ENCODE measurements at places on chromosomes 13 and 19. TPM values are rescaled to one million over a fixed set of nuclear protein-coding genes. Genes with fewer than 3 reads are reported as not detected.
A peak's percentile ranks its signal among the peaks of the same experiment; 100 is the strongest.

Gene CERS1
- 14.9 TPM for total RNA-seq

DNA sequence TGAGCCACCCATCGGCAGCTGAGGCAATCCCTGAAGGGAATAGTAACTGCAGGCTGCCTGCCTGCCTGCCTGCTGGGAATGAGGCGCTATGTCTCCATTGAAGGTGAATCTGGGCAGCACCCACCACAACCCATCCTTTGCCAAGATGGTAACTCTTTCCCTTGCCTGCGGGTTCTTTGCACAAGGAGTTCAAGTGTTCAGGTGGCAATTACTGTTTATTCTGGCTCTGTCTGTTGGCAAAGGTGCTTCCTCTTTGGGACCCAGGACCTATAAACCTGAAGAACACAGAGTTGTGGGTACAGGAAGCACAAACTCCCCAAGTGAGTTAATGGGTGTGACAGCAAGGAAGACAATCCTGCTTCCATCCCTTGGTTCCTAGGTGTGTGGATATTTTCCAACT, 448.1 kb upstream of the ZNF507 start:
- no peak for DNase-seq

Gene SIGLEC10
- total RNA-seq, result 12.0 TPM

Gene GRIK5
- total RNA-seq, result 3.1 TPM

- DNase-seq, result no peak
These were observed 185.0 kb downstream of the RFC3 start for GRCh38 chr13:34002924-34003323.

DNA sequence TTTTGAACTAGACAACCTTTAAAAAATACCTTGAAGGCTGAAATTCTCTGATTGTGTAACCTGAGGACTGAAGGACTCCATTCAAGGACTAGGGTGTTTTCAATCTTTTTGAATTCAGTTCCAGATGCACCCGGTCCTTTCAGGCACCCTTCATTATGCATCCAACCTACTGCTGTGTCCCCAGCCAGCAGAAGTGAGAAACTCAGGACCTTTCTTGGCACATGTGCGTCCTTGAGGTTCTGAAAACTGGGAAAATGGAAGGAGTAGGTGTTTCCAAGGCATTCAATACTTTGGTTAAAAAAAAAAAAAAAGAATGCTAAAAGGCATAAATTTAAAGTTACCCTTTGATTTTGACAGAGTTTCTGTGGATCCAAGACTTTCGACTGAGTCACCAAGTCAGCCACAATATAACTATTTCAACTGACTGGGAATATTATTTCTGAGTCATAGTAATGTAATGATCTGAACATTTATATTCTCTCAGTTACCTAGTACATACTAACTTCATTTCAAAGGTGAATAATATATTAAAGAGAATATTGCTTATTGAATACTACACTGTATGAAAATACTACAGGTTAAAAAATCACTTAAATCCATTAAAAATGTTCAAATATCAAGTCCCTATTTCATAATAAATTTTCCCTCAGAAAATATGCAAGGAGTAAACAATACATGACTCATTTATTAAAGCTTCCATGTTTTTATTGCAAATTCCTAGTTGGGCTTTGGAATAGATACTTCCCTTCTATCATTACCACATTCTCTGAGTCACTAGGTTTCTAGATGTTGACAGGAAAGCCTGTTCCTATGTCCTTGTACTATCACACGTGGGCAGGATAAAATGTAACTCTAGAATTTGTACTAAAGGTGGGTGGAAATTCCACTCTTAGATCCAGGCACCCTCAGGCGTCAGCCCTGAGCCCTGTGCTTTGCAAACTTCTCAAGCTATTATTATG, 2.4 kb upstream of the ITGBL1 start:
- no peak for DNase-seq

GRCh38 chr13:79560954-79561353, 80.0 kb downstream of the NDFIP2 start:
- DNase-seq, result no peak

- no peak for DNase-seq
These were observed 412.1 kb downstream of the KLF12 start for GRCh38 chr13:73722120-73722519.

GRCh38 chr13:27574661-27575060, 45.7 kb downstream of the LNX2 start:
- no peak for DNase-seq

Gene SMIM44
- not detected for total RNA-seq

Gene ATP4A
- total RNA-seq, result 0.63 TPM

- no peak for DNase-seq
These were observed 1.7 kb downstream of the GNG7 start for GRCh38 chr19:2700660-2701360.

DNA sequence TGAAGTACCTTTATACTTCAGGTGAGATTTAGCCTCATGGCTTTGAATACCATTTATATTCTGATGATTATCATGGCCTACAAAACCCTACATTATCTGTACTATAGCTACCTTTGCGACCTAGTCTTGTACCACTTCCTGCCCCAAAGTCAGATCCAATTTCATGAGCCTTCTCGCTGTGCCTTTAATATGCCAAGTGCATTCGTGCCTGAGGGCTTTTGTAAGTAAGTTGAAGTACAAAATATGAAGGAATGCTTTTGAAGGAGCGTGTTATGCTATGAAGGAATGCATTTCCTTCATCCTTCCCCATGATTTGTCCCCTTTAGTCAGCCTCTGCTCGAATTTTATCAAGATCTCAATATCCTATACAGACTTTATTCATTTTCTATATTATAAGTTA, 9.2 kb upstream of the RASL11A start:
- no peak for DNase-seq

DNA sequence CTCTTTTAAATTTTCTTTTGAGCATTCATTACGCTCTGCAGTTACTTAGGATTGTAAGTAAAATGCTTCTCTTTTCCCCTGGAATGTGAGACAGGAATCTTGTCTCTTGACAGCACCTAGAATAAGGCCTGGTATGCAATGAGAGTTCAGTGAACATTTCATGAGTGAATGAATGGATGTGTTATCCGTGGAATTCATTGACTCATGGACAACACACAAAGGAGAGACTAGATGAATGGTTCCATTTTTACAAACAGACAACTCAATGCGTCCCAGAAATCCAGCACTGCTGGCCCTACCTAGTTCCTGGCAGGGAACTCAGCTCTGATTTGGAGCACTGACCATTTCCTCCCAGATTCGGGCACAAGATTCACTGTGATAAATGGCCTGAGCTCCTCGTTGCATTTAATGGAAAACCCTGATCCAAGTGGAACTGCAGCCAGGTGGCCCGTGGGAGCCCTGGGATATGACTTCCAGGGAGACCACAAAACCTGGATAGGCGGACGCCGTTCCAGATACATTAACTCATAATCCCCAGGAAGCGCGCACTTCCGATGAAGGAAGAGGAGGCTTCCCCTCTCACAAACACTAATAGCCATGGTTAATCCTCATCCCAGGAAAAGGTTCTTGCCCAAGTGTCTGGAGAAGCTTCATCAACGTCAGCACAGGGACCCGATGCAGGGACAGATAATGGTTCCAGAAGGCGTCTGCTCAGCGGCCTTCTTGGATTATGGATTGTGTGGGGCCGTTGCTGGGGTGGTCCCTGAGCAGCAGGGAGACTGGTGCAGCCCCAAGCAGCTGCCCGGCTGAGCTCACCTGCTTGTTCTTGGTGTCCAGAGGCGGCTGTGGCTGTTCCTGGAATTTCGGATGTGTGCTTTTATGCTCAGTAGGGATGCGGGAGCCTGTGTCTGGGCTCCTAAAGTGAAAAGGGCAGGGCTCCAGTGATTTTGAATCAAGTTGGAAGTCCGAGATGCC, 211.1 kb upstream of the TSHZ3 start:
- DNase-seq, result no peak

DNA sequence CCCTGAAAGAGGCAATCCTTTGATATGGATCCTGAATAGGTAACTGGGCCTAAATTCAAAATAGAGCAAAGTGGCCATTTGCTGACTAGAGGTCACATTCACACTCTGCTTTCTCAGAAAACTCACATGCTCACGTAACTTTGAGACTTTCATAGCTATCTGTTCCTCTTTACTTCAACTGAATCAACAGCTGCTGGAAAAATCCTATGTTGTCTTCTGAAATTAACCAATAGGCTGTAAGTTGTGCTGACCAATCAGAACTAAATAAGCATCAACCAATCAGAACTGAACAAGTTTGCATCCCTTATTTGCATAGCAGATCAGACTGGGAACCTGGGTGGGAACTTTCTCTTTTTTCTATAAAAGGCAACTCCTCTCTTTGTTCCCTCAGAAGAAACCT, 24.0 kb upstream of the TBC1D4 start:
- DNase-seq, result no peak

DNA sequence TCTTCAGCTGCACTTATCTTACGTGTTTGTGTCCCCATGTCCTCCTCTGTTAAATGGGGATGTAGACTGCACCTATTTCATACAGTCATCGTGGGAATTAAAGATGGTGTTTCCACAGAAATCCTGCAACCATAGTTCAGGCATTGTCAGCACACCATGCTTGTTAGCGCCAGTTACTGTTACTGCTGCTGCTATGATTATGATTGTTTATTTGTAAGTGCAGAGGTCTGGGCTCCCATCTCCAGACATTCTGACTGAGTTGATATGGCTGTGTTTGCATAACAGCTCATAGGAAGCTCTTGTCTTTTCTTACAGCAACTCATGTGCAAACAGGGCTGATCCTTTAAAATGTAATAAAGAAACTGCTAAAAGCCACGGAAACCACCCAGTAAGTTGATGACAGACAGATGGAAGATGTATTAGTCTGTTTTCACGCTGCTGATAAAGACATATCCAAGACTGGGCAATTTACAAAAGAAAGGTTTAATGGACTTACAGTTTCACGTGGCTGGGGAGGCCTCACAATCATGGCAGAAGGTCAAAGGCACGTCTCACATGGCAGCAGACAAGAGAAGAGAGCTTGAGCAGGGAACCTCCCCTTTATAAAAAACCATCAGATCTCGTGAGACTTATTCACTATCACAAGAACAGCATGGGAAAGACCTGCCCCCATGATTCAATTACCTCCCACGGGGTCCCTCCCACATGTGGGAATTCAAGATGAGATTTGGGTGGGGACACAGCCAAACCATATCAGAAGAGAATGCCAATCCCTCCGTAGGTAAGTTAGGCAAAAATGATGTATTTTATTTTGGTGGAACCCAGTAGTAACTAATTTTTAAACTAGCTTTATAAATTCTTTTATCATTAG, 1.6 kb downstream of the ZSCAN5A start:
- DNase-seq, result no peak

GRCh38 chr13:59665732-59666131, 498.0 kb downstream of the DIAPH3 start:
- no peak for DNase-seq

Gene MPHOSPH8
- total RNA-seq, result 41.2 TPM

Gene KMT5C
- 30.6 TPM for total RNA-seq

DNA sequence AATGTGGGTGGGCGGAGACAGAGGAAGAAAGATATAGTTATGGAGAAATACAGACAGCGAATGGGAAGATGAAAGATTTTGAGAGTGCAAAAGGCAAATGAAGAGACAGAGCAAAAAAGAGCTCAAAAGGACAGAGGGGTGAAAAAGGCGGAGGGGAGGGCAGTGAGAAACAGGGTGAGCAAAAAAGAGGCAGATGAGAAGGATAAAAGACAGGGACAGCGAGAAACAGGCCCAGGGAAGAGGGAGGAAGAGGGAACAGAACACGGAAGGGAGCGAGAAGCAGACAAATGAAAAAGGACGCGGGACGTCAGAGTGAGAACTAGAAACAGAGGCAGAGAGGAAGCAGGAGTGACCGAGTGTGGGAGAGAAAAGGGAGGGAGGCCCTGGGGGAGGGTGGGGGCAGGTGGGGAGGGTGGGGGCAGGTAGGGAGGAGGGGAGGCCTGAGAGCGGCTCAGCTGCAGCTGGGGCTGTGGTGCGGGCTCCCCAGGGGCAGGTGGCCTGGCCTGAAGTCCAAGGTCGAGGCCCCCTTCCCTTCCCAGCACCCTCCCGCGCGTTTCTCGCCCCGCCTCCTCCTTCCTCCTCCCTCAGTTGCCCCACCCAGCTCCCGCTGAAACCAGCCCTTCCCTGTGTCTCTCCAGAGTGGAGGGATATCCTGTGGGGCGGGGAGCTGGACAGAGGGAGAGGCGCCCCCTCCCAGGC, 2.9 kb downstream of the KLK1 start:
- no peak for DNase-seq

- no peak for DNase-seq
These were observed 365.4 kb downstream of the NDFIP2 start for GRCh38 chr13:79846386-79846785.

DNA sequence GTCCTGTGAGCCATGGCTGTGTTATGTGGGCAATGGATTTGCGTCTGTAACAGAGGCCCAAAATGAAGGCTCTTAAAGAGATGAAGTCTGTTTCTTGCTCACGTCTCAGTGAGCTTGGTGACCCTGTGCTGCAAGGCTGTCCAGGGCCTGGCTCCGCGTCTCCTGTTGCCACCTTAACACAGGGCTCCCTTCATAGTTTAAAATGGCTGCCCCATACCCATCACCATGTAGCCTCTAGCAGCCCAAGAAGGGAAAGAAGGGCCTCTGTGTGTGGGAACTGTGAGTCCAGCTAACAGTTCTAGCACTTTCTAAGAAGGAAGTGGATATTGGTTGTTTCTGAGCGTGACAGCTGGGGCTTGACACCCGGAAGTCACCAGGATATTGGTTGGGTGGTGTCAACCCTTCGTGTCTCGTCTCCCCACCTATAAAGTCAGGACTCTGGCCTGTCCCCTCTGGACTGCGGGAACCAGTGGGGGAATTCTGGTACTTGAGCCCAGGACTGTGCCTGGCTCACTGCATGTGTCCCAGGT, 20.9 kb downstream of the TMED1 start:
- DNase-seq, result no peak

- no peak for DNase-seq
These were observed 119.4 kb upstream of the MIR17HG start for GRCh38 chr13:91228108-91228507.

Gene KCNN1
- not detected for total RNA-seq

- DNase-seq, result no peak
These were observed 120.4 kb upstream of the FREM2 start for GRCh38 chr13:38566519-38566918.

- DNase-seq, result peak; percentile 16
These were observed 1.2 kb upstream of the ENOX1 start for GRCh38 chr13:43787997-43788396.

DNA sequence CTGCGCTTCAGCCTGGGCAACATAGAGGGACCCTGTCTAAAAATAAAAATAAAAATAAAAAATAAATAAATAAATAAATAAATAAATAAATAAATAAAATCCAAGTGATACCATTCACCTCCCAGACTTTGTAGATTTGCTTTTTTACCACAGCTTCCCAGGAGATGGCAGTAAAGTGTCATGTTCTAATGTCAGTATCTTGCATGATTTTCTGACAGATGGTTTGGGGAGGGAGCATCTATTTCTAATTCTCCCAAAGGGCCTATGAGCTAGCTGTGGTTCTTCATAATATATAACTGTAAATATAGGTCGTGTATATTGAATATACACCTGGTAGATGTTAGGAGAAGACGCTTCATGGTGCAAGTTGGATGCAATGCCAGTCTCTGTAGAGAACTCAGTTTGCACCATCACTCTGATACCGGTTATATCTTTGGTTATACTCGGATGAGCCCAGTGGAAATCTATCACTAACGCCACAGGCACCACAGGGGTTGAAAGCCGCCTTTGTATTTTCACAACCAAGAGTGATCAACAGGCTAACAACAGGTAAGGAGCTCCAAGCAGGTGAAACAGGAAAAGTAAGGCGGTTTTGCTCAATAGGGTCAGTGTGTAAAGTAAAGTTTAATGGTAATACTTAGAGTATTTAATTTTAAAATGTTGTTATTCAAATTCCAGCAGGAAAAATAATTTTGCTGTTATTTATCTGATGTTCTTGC, 13.9 kb downstream of the APLP1 start:
- DNase-seq, result peak; percentile 80

Gene CD37
- 16.6 TPM for total RNA-seq

Gene EVI5L
- 14.4 TPM for total RNA-seq

Measured in tibial nerve (tissue), 4 donors.